Activated CD4-positive, alpha-beta T cell treated with anti-CD3 and anti-CD28 coated beads for 36 hours (primary cell): ENCODE measurements at places on chromosomes 11 and 22. TPM values are rescaled to one million over a fixed set of nuclear protein-coding genes. Genes with fewer than 3 reads are reported as not detected.

The SMC1B gene
- 0.67 TPM for total RNA-seq

The SAA2 gene
- total RNA-seq: not detected

The DUSP8 gene
- 2.8 TPM for total RNA-seq

The OVCH2 gene
- total RNA-seq: not detected

The SCO2 gene
- total RNA-seq: 5.6 TPM

The GRK3 gene
- 8.6 TPM for total RNA-seq

- H3K27me3 ChIP-seq: peaks cover 1% of the 10 kb centered on the region
- no peak for DNase-seq
- H3K4me3 ChIP-seq: no peak overlapping the region
- H3K36me3 ChIP-seq: peaks cover 3% of the 10 kb centered on the region
- H3K4me1 ChIP-seq: no peaks in the 10 kb centered on the region
- no peak overlapping the region for H3K27ac ChIP-seq
These were observed 7.9 kb upstream of the SLC37A2 start for GRCh38 chr11:125055107-125055715.

DNA sequence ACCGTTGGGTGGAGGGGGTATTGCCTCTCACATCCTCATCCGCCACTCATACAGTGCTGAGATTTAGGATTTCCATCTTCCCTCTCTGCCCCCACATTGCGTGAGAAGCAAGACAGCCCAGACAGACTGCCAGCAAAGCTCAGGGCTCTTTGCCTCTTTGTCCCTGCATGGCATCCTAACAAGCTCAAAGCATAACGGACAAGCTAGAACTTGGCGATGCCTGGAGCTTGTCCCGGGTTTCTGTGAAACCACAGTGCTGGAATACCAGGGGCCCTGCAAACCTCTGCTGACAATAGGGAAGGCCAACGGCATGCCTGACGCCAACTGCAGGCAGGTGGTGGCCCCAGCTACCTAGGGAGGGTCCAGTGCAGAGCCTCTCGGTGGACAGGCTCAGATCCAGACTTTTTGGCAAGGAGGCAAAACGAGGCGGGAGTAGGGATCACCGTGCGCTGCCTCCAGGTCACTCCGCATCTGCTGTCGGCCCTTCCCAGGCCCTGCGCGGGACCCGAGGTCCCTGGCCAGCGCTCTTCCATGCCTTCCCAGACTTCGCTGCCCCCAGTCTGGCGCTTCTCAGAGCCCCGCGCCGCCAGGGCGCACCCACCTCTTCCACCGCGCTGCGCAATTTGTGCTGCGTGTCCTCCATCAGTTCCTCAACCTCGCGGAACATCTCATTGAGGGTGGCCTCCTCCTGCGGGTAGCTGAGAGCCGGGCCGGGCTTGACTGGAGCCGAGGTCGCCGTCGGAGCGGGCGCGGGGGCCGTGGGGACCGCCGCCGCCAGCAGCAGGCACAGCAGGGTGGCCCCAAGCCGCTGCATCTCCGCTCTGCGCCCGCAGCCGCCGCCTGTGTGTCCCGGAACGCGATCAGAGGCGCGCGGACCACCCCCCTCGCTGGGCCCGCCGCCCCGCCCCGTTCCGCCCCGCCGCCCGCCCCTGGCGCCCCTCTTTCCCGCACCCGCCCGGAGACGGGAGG is at the start of gene DKK3:
TSS of gene DKK3 (minus strand) at position 858 of the 969 bp plus-strand sequence. CDS start at position 814, 44 bp downstream.
- DNase-seq: peak; percentile 20
- peak within 1 kb of the TSS; percentile 55 for H3K4me3 ChIP-seq
- no peaks in the 10 kb centered on the region for H3K36me3 ChIP-seq

GRCh38 chr22:17303840-17304779 is 65.2 kb upstream of the CECR2 start:
- peak; percentile 80 for DNase-seq
- H3K27me3 ChIP-seq: no peaks in the 10 kb centered on the region
- H3K36me3 ChIP-seq: no peaks in the 10 kb centered on the region
- H3K27ac ChIP-seq: peak overlapping the region; percentile 94
- H3K4me3 ChIP-seq: peak overlapping the region; percentile 28

DNA sequence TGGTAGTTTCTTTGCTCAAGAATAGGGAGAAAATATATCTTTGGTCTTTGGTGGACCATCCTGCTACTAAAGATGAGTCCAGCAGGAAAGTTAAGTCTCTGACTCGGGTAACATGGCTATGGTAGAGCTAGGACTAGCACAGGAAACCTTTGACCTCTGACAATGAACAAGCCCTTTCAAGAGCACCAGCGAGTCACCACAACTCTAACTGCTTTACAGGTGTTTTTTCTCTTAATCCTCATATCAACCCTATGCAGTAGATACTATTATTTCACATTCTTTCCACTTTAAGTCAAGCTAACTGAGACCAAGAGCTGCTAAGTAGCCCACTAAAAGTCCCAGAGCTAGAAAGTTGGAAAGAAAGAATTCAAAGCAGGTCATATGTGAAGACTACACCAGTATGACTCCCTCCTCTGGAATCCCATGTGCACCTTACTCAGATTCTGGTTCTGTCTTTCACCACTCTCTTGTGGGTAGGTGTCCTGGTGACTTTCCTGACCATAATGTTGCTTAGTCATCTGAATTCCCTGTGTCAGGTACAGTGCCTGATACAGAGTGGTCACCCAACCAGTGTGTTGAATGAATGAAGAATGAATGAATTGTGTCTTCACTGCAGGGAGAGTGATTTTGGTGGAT is 53.8 kb upstream of the ME3 start:
- H3K27me3 ChIP-seq: peaks cover 12% of the 10 kb centered on the region
- no peak overlapping the region for H3K4me3 ChIP-seq
- H3K4me1 ChIP-seq: no peaks in the 10 kb centered on the region
- H3K27ac ChIP-seq: no peak overlapping the region
- no peaks in the 10 kb centered on the region for H3K36me3 ChIP-seq
- DNase-seq: no peak

DNA sequence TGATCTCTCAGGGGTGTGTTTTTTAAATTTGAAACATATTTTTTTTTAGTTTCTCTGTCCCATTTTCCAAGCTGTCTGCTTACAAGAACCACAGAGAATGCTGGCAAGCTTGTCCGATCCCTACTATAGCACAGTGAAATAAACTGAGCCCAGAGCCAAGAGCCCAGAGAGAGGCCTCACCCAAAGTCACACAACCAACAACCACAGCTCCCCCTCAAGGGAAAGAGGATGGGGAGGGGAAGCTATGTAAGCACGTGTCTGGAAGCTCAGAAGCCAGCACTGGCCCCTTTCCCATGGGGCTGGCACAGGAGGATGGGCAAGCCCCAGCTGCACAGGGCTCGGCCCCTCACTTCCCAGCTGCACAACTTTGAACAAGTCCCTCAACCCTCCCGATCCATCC is 3.2 kb upstream of the SART1 start:
- H3K27ac ChIP-seq: no peak overlapping the region
- H3K27me3 ChIP-seq: no peaks in the 10 kb centered on the region
- H3K36me3 ChIP-seq: peaks cover 12% of the 10 kb centered on the region
- H3K4me1 ChIP-seq: peaks cover 31% of the 10 kb centered on the region
- no peak overlapping the region for H3K4me3 ChIP-seq

GRCh38 chr11:97259884-97260283 is 870.1 kb downstream of the JRKL start:
- no peaks in the 10 kb centered on the region for H3K36me3 ChIP-seq
- no peaks in the 10 kb centered on the region for H3K27me3 ChIP-seq
- H3K27ac ChIP-seq: no peak overlapping the region
- DNase-seq: no peak
- no peak overlapping the region for H3K4me3 ChIP-seq

DNA sequence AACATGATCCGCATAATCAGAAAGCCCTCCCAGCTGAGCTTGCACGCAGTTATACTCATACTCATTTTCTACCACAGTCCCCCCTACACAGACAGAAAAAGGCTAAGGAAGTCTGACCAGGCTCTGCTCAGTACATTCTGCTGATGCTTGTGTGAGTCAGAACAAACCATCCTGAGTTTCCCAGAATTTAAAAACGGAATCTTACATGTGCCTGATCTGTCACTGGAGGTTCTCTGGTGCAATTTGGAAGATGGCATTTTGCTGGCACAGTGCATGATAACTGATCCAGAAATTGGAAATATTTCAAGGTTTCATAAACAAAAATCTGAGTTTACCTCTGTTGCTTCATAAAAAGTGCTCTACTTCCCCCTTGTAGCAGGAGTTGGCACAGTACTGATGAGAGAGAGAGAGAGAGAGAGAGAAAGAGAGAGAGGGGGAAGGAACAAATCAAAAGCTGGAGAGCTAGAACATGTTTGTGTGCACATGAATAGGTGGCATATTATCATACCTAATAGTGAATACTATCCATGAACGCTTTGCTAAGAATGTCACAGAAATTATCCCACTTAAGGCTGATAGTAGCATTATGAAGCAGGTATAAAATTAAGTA is 1085.3 kb downstream of the DLG2 start:
- no peaks in the 10 kb centered on the region for H3K4me1 ChIP-seq
- H3K4me3 ChIP-seq: no peak overlapping the region
- no peaks in the 10 kb centered on the region for H3K36me3 ChIP-seq
- H3K27ac ChIP-seq: no peak overlapping the region

DNA sequence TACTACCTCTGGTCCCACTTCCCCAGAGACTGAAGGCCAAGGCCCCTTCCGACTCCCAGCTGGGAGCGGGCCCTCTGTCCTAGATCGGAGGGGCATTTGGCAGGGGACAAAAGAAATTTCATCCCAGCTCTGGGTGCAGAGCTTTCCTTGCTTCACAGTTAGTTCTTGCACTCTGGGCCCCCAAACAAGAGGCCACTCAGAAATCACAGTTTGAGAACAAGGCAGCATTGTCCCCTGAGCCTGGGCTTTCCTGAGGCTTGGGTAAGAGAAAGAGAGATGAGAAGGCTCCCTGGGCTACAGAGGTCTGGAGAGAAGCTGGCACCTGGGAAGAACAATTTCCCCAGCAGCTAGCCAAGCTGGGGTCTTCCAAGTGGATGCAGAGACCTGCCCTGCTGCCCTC is 71.8 kb upstream of the NCAM1 start:
- H3K4me3 ChIP-seq: no peak overlapping the region
- no peaks in the 10 kb centered on the region for H3K36me3 ChIP-seq
- H3K4me1 ChIP-seq: no peaks in the 10 kb centered on the region
- H3K27ac ChIP-seq: no peak overlapping the region
- H3K27me3 ChIP-seq: peaks cover 13% of the 10 kb centered on the region

GRCh38 chr11:32172848-32173834 is 82.3 kb downstream of the RCN1 start:
- peaks cover 5% of the 10 kb centered on the region for H3K27me3 ChIP-seq
- H3K27ac ChIP-seq: no peak overlapping the region
- H3K4me3 ChIP-seq: no peak overlapping the region
- H3K4me1 ChIP-seq: peaks cover 14% of the 10 kb centered on the region
- no peaks in the 10 kb centered on the region for H3K36me3 ChIP-seq

GRCh38 chr11:131871006-131871405 is 500.6 kb downstream of the NTM start:
- DNase-seq: no peak
- H3K36me3 ChIP-seq: no peaks in the 10 kb centered on the region
- no peaks in the 10 kb centered on the region for H3K4me1 ChIP-seq
- H3K4me3 ChIP-seq: no peak overlapping the region
- peaks cover 2% of the 10 kb centered on the region for H3K27me3 ChIP-seq

GRCh38 chr11:121482231-121483129 is 29.7 kb upstream of the SORL1-AS1 start:
- H3K36me3 ChIP-seq: peaks cover 42% of the 10 kb centered on the region
- H3K27ac ChIP-seq: peak overlapping the region; percentile 96
- no peaks in the 10 kb centered on the region for H3K27me3 ChIP-seq
- H3K4me3 ChIP-seq: peak overlapping the region; percentile 70
- DNase-seq: peak; percentile 65

DNA sequence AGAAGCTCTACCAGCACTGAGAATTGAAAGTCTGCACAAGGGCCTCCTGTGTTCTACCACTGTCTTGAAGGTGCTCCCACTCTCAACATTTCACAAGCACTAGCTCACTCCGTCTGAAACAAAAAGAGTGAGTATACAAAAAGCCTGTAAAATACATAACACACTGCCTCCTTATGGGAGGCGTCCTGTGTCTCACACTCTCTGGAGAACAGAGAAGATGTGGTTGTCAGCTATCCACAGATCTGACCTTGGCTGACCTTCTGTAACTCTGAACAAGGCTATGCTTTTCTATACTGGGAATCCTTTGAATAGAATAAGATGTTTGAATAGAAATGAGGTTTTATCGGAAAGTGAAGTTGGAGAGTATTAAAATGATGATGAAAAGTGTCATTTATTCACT is 171.3 kb upstream of the TMEM45B start:
- no peak for DNase-seq
- H3K36me3 ChIP-seq: peaks cover 6% of the 10 kb centered on the region
- peaks cover 64% of the 10 kb centered on the region for H3K4me1 ChIP-seq
- H3K27ac ChIP-seq: peak overlapping the region; percentile 66
- H3K4me3 ChIP-seq: no peak overlapping the region
- peaks cover 18% of the 10 kb centered on the region for H3K27me3 ChIP-seq

GRCh38 chr22:24584166-24584790 is 8.6 kb downstream of the LRRC75B start:
- DNase-seq: no peak
- H3K4me1 ChIP-seq: no peaks in the 10 kb centered on the region
- no peak overlapping the region for H3K27ac ChIP-seq
- no peak overlapping the region for H3K4me3 ChIP-seq

- DNase-seq: no peak
- no peaks in the 10 kb centered on the region for H3K4me1 ChIP-seq
- H3K36me3 ChIP-seq: no peaks in the 10 kb centered on the region
- H3K27me3 ChIP-seq: peaks cover 2% of the 10 kb centered on the region
These were observed 17.7 kb upstream of the PRDM10 start for GRCh38 chr11:130020323-130020722.

DNA sequence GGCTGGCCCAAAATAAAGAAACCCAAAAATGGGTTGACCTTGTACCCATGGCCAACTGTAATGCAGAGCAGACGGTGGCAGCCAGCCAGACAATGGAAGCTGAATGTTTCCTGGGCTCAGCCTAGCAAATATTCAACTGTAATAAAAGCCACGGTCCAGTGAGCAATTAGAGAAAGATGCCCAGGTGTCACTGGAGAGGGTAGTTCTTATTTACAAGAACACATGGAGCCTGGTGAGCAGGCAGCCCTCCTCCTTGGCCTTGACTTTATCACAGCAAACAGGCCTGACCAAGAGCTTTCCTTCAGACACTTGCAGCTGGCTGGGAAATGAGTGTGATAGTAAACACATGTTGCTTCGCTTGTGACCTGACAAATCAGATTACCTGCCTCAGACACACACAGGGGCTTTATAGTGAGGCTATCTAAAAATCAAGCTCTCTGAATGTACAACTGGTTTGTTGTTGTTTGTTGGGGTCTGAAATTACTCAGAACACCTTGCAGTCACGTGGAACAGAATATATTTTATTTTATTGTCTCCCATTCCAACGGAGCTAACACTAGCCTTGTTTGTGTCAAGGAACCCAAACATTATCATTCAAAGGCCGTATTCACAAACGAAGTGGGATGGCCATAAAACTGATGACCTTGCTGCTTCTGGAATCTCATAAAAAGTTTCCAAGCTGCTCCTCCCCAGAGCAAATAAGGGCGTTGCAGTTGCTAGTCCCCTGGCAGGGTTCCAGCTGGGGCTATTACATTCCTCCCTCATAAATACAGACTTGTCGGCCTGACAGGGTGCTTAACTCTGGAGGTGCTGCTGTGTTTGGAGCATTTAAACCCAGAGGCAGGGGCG is 161.1 kb downstream of the BBOX1 start:
- H3K4me3 ChIP-seq: no peak overlapping the region
- DNase-seq: no peak
- no peaks in the 10 kb centered on the region for H3K4me1 ChIP-seq
- H3K36me3 ChIP-seq: no peaks in the 10 kb centered on the region

GRCh38 chr11:71358122-71358728 is 90.0 kb downstream of the DHCR7 start:
- DNase-seq: no peak
- no peak overlapping the region for H3K27ac ChIP-seq
- peaks cover 10% of the 10 kb centered on the region for H3K27me3 ChIP-seq
- no peaks in the 10 kb centered on the region for H3K4me1 ChIP-seq
- no peak overlapping the region for H3K4me3 ChIP-seq

- H3K36me3 ChIP-seq: peaks cover 40% of the 10 kb centered on the region
- no peak overlapping the region for H3K4me3 ChIP-seq
- DNase-seq: peak; percentile 22
- H3K27me3 ChIP-seq: no peaks in the 10 kb centered on the region
These were observed 25.8 kb downstream of the DDIAS start for GRCh38 chr11:82927264-82927880.
